Stimulated activated CD8-positive, alpha-beta memory T cell treated with anti-CD3 and anti-CD28 coated beads, Interleukin-2, amount 100 ng/mL, for 1 hour (primary cell): ENCODE measurements at places on chromosomes 5 and 9.

GRCh38 chr9:14209399-14210345, 104.3 kb downstream of the NFIB start:
- DNase-seq, result no peak

DNA sequence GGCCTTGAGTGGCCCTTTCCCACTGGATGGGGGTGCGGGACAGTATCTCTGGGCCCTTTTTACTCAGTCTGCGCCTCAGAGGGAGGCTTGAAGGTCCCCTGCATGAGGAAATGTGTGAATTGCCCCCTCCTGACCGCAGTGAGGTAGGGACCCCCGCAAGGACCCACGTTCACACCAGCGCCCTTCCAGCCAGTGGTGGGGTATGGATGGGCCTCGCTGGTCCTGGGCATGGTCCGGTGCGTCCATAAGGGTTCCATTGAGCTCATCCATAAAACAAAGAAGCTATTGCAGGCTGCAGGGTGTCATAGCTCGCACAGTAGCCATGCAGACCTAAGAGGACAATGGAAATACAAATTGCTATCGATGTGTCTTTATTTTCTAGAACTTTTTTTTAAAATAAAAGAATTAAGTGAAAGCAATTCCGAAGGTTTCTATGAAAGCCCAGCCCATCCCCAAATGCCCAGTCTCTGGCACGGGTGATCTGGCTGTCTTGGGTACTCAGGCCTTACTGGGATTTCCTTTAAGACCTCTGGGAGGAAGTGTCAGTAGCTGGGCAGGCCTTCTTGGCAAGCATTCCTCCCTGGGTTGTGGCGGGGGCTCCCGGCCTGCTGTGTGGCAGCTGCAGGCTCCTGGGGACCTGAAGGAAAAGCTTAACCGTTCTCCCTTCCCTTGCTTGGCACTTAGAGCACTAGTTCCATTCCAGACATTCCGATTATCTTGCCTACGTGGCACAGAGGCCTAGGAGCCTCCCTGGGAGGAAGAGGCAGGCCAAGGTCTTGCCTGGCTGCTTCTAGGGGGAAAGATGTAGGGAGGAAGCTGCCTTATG, 1.5 kb upstream of the SEMA5A start:
- no peak for DNase-seq

- no peak for DNase-seq
Measured at GRCh38 chr5:71993600-71993999, 113.7 kb upstream of the MAP1B start.

DNA sequence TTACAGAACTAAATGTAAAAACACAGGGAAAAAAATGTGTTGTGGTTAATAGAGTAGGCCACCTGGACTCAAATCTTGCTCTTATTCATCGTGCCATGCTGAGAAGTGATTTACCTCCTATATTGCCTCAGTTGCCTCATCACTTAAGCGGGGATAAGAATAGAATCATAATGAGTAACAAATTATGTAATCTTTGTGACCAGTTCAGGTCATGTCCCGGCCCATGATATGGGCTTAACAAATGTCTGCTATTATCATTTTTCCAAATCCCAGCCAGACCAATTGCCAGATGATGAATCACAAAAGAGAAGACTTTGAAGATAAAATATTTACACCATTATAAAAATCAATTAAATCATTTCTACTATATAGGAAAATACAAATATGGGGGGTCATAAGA, 89.8 kb downstream of the CDH6 start:
- DNase-seq, result no peak

DNA sequence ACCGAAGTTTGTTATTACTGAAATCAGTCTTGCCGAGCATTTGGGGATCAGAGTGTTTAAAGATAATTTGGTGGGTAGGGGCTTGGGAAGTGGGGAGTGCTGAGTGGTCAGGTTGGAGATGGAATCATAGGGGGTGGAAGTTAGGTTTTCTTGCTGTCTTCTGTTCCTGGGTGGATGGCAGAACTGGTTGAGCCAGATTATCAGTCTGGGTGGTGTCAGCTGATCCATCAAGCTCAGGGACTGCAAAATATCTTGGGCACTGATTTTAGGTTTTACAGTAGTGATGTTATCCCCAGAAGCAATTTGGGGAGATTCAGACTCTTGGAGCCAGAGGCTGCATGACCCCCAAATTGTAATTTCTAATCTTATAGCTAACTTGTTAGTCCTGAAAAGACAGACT, 5.4 kb upstream of the ANKRD31 start:
- no peak for DNase-seq

GRCh38 chr9:114616684-114617520, 5.8 kb downstream of the TMEM268 start:
- DNase-seq, result no peak

DNA sequence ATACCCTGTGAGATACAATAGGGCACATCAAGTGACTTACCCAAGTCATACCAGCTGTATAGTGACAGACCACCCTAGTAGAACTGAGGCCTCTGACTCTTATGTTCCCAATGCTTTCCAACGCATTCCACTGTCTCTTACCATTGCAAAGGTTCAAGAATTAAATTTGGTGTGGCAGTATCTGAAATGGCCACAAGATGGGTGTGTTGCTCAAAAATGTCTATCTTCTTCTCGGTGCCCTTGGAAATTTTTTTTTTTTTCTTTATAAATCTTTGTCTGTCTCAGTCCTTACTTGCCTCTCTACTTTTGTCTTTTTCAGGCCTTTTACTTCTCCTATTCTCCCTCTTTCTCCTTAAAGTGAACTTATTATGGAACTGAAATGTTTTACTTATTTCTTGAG, 48.4 kb downstream of the GPR21 start:
- DNase-seq, result no peak

DNA sequence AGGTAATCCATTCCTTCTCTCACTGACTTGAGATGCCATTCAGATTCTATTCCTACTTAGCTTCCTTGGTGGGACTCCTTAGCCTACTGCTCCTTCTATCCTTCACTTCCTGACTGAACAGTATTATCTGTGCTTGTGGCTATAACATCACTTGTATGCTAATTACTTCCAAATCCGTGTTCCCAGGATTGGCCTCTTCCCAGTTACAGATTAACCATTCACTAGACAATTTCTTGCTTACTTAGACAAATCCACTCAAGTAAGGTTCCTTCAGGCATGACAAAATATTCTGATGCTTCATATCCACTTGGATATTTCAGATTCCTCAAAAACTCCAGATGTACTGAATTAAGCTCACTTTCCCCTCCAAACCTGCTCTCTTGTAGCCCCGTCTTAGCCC, 18.3 kb downstream of the LIFR start:
- DNase-seq, result no peak

DNA sequence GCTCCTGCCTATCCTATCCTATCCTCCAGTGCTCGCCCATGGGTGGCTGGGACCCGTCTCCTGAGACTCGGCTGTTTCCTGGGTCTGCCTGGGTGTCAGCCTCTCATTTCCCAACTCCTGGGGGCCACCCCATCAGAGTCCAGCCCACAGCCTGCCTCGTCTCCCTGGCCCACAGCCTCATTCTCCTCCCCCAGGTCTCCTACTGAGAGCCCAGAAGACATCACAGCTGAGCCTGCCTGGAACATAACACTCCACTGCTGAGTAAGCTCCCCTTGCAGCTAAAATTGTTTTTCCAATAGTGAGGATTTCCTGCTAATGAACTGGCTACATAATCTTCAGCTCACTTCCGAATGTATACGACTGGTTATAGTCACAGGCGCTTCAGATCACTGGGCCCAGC, 95.3 kb downstream of the TTLL11 start:
- DNase-seq, result no peak

DNA sequence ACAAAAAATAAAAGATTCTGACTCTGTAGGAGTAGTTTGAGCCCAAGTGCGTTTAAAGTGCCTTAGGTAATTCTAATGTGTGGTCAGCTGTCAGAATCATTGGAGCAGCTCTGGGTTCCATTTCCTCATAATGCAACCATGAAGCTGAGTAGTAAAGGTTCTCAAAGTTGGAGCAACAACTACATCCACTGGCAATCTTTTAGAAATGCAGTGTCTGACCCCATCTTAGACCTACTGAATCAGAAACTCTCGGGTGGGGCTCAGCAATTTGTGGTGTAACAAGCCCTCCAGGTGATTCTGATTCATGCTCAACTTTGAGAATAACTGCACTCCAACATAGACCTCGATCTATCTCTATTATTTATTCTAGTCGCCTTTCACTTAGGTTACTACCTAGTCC, 7.6 kb upstream of the ALDH1A1 start:
- DNase-seq, result no peak

DNA sequence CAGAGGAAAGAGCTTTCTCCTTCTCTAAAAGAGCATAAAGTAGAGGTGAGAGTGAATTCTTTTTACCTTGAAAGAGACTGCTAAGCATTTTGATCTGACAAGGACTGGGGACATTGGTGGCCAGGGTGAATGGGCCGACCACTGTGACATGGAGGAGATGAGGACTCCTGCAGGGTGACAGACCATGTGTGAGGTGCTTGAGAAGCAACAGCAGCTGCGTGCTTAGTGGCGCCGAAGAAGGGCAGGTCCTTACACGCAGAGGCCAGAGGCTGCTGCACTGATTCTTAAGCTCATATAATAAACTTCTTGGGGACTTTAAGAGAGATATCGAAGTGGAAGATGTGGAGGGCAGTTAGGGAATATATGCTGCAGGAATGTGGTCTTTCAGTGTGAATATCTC, 8.7 kb upstream of the JAKMIP2 start:
- no peak for DNase-seq

GRCh38 chr9:93300175-93300572, 116.2 kb downstream of the WNK2 start:
- DNase-seq, result no peak

DNA sequence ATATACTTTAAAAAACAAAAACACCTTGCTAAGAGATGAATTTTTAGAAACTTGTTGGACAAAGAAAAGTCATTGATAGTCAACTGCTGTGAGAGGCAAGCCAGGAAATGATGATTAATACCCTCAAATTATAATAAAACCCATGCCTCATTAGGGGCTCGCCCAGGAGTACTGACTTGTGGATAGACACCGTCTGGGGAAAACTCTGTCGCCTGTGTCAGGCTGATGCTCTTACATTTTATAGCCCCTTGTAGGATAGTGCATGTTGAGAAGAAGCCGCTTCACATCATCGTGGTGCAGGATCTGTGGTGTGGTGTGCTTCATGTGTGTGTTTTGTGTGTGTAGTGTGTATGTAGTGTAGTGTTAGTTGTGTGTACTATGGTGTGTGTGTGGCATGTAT, 39.1 kb downstream of the SYK start:
- no peak for DNase-seq

DNA sequence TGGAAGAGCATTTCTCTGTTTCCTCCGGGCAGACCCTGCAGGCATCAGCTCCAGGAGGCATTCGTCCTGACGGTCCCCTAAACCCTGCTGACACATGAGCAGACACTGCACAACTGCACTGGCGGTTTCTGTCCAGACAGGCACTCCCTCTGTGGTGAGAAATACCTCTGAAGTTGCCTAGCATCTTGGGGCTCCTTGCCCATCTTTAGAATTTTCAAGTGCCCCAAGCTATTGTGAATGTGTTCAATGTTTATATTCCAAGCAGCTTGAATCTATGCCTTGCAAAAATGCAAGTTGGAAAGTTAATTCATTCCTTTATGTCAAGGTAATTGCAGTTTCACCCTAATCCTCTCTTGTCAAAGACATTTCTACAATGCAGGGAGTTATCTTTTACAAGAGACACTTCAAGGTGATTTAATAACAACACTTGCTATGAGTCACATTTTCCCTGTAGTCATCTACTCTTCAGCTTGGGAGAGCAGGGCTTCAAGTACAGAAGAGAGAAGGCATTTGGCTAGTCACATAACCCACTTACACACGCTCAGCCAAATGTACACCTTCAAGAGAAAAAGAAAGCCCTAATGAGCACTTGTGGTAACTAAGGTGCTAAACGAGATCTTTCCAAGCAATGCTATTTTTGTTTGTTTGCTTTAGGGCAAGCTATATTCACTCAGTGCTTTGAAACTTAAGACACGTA, 302.5 kb downstream of the MLLT3 start:
- DNase-seq, result no peak

GRCh38 chr9:127418037-127418471, 6.1 kb upstream of the ZNF79 start:
- DNase-seq, result no peak
